Muscle of arm (tissue), 14 donors: ENCODE measurements at places on chromosomes 11 and 22.

- no peak for DNase-seq
Observed at GRCh38 chr11:61267437-61267841, 26.5 kb downstream of the PGA5 start.

DNA sequence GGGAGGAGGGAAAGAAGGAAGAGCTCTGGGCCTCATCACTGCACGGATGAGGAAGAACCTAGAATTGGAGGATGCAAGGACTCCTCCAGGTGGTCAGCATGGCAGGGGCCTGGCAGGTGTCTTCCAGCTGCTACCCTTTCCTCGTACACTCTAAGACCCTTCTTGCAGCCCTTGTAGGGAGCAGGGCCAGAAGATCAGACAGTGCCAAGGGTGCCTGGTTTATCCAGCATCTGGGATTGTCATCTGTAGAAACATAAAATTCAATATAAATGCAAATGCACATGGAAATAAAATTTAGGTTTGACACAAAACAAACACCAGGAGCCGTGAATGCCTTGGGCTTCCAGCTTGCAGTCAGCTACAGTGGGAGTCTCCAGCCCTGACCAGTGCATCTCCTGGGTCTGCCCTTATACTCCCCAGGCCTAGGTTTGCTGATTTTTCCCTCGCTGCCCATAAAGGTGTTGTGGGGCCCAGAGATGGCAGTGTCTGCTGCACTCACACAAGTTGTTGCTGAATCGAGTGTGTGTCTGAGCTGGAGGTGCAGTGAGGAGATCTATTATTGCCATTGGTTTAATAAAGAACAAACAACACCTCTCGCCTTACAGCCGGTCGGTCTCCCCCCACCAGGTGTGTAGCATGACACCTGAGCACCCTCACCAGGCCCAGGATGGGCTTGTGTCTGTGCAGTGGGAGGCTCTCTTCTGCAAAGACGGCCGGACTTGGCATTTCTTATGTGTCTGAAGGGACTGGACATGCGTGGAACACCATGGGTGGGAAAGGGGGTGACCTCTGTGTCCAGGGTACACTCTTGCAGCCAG lies 87.1 kb downstream of the BCR start:
- DNase-seq: no peak

DNA sequence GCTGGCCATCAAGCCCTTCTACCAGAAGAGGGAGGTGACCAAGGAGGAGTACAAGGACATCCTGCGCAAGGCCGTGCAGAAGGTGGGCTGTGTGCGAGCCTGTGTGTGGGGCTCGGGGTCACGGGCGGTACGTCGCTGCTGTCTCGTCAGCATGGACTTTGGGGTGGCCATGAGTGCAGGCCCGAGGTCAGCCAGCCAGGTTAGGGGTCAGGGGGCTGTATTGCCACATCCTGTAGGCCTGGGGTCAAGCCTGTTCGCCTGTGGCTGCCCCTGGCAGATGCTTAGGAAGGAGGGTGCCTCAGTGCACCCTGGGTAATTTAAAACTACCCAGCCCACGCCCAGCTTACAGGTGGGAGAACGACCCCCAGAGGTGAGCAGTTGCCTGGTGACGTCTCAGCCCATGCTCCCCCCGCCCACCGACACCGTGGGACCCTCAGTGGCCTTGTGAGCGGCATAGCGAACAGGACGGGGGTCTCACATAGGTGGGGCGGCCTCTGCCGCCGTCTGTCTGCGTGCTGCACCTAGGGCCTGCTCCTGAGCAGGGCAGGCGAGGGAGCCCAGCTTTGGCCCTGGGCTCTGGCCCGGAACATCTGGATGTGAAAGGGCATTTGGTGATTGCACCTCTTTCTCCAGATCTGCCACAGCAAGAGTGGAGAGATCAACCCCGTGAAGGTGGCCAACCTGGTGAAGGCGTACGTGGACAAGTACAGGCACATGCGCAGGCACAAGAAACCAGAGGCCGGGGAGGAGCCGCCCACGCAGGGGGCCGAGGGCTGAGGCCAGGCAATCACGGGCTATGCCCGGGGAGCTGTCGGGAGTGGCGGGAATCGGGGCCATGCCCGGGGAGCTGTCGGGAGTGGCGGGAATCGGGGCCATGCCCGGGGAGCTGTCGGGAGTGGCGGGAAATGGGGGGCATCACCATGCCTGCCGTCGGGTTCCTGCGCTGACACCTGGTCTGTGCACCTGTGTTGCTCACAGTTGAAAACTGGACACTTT lies 4.5 kb downstream of the IRF7 start:
- no peak for DNase-seq

GRCh38 chr22:26845021-26845743 lies 187.8 kb downstream of the MIAT start:
- no peak for DNase-seq

- DNase-seq: peak; percentile 80
Observed at GRCh38 chr11:62958547-62959421, 26.0 kb downstream of the SLC22A6 start.

DNA sequence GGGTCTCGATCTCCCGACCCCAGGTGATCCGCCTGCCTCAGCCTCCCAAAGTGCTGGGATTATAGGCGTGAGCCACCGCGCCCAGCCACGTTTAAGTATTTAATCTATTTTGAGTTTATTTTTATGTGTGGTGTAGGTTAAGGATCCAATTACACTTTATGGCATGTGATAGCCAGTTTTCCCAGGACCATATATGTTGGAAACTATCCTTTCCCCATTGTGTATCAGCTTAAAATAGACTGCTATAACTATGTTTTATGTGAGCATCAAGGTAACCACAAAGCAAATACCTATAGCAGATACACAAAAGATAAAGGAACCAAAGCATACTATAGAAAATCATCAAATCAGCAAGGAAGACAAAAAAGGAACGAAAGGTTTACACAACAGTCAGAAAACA lies 42.4 kb downstream of the TTC28 start:
- no peak for DNase-seq

- DNase-seq: no peak
Observed at GRCh38 chr11:9530901-9531625, 42.4 kb upstream of the WEE1 start.

DNA sequence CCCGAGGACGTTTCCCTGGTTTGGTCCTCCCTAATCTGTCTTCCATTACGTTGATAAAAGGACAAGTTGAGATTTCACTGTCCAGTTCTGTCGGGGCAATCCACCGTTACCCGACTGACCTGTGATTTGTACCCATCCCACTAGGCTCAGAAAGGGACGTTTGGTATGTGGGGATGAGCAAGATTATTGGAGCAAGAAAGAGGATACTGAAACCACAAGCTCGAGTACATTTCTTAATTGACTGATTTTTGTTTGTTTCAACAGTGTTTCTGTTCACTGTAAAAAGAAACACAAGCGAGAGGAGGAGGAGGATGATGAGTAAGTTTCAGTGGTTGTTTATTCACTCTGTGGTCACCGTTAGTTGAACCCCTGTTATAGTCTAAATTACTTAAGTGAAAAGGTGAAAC lies 969 bp downstream of the CCDC117 start:
- no peak for DNase-seq

DNA sequence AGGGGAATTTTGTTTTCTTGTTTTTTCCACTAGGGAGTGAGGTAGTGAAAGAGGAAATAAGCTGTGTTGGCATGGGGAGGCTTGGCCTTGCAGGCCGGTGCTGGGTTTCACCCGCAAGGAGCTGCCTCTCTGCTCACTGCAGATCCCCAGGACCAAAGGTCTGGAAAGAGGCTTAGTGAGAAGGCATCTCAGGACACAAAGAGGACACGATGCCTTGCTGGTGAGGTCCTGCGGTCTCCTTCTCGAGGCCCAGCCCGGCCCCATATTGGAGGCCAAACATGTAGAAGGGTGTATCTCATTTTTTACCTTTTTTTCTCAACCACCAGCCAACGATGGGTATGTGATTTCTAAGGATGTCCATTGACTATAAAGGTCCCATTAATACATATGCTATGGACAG lies 17.6 kb downstream of the TIMP3 start:
- no peak for DNase-seq

DNA sequence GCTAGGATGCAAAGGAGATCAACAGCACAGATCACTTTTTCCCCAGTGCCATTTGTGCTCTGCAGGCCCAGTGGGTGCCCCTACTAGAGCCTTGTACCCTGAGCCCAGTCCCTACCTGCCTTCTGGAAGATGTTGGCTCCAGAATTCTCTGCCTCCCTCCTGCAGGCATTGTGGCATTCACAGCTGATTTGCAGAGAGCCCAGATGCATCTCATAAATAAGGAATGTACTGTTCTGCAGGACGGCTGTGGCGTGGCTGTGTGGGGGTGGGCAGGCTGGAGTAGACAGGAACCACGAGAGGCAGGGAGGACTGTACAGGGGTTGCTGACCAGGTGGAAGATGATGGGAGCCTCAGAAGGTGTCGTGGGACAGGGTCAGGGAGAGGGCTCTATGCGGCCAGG lies 11.2 kb upstream of the MIAT start:
- DNase-seq: no peak

DNA sequence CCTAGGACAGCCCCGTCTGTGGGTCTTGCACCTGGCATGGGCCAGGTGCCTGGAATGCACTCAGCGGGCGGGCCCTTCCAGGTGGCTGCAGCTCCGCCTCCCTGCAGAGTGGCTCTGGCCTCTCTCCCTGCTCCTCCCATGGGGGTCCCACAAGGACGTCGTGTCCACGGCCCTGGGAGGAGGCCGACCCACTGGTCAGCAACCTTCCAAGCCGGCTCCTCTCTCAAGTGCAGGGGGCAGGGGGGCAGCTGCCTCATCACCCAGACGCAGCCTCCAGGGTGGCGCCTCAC lies 41.9 kb downstream of the CERK start:
- DNase-seq: no peak
